ENCODE measurements at places on chromosomes 2 and 18.
A peak's percentile ranks its signal among the peaks of the same experiment; 100 is the strongest.

- DNase-seq = no peak
Observed at GRCh38 chr18:52489396-52490306, 149.7 kb downstream of the DCC start.

DNA sequence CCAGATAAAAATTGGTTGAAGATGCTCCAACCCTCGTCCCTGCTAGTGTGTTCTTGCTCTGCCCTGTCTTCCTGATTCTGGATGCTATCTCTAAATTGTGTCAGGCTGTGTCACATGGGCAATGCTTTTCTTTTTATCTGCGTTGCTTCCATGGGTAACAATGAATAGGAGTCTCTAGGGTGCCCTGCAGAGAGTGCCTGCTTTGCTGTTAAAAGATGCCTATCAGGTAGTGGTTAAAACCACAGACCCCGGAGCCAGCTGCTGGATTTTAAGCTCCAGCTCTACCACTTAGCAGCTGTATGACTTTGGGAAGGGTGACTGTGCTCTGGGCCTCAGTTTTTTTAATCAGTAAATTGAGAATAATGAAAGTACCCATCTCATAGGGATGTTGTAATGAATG lies 340.3 kb downstream of the PLCL1 start:
- DNase-seq = peak; percentile 8

GRCh38 chr2:33804155-33804554 lies 205.1 kb upstream of the FAM98A start:
- DNase-seq = no peak

DNA sequence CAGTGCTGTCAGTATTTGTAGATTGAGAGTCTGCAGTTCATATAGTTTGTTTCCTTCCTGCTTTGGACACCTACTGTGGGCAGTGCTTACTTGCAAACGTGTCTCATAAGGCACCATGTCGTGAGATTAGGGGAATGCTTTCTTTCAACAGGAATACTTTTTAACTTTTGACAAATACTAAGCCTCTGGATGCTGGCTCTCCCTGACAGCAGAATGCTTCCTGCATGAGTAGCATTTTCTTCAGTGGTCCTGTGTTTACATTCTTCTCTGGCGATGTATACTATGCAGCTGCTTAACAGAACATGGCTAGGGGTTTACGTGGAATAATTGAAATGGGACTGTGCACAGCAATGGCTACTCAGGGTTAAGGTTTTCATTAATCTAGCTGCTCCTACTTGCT lies 807.5 kb downstream of the MBD2 start:
- DNase-seq = no peak

- DNase-seq = no peak
Observed at GRCh38 chr2:164203131-164203530, 418.2 kb downstream of the GRB14 start.

DNA sequence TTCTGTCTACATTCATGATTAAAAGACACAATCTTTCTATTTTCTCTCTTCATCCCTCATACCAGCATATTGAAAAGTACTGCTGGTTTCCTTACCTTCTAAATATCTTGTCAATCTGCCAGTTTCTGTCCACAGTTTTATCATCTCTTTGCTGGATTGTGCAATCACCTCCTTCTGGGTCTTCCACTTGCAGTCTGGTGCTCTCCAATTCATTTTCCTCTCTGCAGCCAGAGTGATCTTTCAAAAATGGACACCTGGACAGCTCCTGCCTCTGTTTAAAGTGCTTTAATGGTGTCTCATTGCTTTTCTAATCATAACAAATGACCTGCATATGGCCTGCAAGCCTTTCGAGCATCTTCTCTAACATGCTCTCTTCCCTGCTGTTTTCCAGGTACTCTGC lies 94.0 kb downstream of the C1QL2 start:
- DNase-seq = no peak

DNA sequence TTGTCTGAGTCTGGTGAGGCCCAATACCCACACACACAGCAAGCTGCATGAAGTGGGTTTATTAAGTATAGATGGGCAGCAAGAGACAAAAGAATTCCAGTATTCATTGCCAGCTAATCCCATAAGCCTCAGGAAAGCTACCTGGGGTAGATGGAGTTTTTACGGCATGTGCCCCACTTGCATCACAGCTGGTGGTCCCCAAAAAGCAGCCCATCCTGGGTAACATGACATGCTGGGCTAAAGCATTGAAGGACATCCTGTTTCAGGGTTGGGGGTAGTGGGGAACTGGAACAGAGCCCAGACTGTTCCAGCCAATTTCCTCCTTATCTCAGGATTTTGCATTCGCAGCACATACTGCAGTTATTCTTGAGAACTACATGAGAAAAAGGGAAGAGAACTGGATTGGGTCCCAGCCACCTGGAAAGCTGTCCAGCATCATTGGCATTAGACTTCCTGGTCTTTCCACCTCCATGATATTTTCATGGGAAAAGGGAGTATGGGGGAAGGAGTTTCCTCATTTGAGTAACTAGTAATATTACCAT lies 240.1 kb upstream of the MMADHC start:
- DNase-seq = no peak

DNA sequence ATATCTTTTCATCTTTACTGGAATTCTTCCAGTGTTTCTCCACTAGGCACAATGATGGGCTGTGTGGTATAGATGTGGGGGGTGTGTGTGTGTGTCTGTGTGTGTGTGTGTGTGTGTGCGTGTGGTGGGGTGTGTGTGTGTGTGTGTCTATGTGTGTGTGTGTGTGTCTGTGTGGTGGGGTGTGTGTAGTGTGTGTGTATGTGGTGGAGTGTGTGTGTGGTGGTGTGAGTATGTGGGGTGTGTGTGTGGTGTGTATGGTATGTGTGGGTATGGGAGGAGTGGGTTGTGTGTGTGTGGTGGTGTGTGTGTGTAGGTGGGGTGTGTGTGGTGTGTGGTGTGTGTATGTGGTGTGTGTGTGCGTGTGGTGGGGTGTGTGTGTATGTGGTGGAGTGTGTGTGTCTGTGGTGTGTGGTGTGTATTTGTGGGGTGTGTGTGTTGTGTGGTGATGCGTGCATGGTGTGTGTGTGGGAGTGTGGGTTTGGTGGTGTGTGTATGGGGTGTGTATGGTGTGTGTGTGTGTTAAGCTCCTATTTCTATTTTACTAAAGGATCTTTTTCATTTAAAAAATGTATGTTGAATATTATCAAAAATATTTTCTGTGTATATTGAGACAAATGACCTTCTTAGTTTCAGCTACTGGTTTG lies 84.2 kb downstream of the IRS1 start:
- no peak for DNase-seq

DNA sequence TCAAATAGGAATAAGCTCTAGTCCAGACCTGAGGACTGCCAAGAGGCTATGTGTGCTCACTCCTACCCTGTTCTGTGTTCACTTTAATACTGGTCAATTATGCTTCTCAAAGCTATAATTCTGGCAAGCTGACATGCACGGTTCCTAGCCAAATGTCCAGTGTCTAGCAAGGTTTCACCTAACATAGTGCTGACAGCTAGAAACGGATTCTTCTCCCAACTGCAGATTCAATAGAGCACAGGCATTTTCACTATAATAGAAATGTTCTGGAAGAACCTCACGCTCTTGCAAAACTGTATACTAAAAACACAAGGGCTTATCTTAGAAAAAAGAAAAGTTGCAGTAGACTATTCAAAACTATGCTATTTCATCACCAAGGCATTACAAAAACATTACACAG lies 45.1 kb downstream of the HDAC4 start:
- DNase-seq = no peak

DNA sequence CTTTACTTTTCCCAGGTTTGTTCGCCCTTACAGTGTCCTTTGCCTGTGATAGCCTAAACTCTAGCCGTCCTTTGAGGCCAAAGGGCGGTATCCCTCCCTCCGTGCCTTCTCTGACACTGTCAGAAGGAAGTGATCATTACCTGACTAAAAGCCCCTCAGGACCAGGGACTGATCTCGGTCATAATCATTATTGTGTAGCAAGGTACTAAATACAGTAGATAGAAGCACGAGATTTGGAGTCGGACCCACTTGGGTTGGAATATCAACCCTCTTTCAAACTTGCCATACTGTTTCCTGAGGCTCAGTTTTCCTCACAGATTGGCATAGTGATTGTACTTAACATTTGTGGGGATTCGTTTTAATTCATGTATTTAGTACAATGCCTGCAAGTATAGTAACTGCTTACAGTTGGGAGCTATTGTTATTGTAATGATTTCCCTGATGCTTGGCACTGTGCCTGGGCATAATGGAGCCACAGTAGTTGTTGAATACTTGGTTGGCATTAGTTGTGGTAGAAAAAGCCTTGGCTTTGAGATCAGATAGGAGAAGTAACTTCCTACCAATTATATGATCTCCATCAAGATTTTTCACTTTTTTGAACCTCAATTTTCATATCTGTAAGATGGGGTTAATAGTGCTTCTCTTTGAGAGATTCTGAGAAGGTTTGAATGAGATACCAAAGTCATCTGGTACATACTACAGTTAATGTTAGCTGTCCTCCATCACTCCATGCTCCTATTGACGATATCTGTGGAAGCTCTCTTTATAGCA lies 836 bp downstream of the STK11IP start:
- DNase-seq = no peak

- DNase-seq = no peak
Observed at GRCh38 chr2:30209227-30209626, 22.1 kb upstream of the LBH start.

DNA sequence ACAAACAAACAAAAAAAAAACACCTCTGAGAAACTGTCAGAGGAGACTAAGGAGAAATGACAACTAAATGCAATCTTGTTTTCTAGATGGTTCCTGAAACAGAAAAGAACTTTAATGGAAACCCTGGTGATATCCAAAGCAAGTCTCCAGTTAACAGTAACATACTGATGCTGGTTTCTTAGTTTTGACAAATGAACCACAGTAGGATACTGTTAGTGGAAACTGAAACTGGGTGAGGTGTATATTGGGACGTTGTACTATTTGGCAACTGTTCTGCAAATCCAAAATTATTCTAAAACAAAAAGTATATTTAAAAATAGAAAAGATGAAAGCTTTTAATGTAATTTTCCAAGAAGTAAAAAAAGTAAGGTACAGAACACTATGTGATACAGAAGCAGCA lies 11.4 kb downstream of the SESTD1 start:
- peak; percentile 17 for DNase-seq

DNA sequence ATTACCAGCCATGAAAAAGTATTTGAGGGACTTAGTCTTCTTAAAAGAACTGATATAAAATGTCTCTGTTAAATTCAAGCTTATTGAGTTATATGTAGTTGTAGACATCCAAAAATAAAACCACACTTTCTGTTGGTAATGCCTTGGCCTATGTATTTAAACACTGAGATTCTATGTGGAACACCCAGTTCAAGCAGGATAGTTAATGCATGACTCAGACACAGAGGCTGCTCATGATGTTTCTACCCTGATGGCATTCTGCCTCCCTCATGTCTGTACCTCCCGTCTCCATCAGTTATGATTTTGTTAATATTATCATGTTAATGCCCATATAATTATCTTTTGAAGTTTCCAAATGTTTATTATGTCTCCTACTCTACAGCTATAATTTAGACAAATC lies 164.5 kb downstream of the XIRP2 start:
- no peak for DNase-seq

DNA sequence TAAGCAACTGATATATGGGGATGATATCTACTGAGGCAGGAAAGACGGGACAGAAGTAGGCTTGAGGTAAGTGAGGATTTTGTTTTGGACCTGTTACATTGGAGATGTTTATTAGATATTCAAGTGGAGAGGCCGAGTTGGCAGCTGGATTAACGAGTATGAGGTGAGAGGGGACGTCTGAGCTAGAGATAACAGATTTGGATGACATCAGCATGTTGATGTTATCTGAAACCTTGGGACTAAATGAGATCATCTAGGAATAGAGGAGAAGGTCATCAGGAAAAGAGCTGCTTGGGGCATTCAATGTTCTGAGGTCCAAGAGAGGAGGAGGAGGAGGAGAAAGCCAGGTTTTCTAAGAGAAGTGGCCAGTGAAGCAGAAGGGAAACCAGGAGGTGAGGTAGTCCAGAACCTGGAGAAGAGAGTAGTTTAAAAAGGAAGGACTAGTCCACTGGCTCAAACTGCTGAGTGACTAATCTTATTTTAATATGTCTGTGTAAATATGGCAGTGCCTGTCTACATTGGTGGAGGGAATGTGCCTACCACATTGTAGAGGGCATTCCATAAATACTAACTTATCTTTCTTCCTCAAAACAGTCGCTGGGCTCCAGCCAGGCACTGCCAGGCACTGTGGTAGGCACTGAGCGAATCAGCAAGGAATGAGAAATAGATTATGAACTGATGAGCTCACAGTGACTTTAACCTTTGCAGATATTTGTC lies 488.3 kb downstream of the DLGAP1 start:
- no peak for DNase-seq

DNA sequence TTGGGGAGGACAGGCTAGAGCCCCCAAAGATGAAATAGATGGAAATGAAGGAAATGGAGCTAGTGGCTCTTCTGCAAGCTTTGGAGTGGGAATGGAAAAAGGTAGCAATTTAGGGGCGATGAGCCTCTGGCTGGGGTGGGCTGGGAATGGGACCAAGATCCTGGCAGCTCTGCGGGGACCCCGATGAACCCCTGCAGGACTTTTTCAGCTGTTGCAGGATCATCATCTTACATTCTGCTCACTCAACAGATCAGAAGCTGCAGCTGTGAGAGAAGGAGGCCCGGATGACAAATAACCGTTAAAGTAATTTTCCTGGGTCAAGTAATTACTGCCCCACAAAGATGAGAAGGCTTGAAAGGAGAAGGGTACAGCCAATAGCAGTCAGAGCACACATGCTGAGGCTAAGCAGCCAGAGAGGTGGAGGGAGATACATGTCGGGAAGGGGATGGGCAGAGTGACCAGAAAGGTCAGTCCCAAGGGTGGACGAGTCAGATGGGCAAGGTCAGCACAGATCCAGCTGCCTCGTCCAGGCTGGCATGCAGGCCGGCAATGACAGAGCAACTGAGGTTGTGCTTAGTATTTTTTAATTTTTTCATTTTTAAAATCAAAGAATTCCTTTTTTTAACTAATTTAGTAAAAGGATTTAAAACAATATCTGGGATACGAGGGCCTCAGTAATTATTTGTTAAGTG lies 245.0 kb upstream of the RAB6C start:
- no peak for DNase-seq

- DNase-seq = no peak
Observed at GRCh38 chr2:240494194-240494793, 58.8 kb downstream of the GPC1 start.

- no peak for DNase-seq
Observed at GRCh38 chr18:62354151-62354550, 29.0 kb downstream of the TNFRSF11A start.

DNA sequence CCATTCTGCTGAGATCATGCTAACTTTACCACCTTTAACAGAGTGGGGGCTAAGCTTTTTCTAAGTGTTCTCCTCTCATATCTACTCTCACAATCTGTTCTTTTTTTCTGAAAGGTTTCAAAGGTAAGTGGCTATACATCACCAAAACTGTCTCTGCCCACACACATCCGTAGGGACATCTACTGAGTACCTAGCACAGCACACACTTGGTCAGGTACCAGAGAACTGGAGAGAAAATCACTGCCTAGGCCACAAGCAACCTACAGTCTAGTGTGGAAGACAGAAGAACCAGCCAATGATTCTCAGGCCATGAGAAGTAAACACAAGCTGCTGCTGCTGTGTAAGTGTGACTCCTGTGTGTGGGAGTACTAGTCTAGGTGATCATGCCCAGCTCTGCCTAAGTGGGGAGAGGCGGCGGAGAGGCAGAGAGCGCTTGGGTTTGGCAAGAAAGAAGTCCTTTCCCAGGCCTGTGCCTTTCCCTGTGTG lies 176.1 kb upstream of the ZFP36L2 start:
- no peak for DNase-seq

- DNase-seq = peak; percentile 24
Observed at GRCh38 chr2:64635976-64636911, 17.5 kb downstream of the SERTAD2 start.

GRCh38 chr2:50645346-50645745 lies 386.6 kb downstream of the NRXN1 start:
- no peak for DNase-seq

Measured in activated CD4-positive, alpha-beta T cell treated with anti-CD3 and anti-CD28 coated beads, Interleukin-10, Interleukin-2, amounts not matched to agents 100 ng/mL and 50 ng/mL, durations not matched to agents 16 hours and 8 hours (primary cell).